Fibroblast of villous mesenchyme (primary cell): ENCODE measurements at places on chromosomes 12 and 14. TPM values are rescaled to one million over a fixed set of nuclear protein-coding genes. Genes with fewer than 3 reads are reported as not detected.

GRCh38 chr14:96139879-96140278 lies 64.8 kb upstream of the BDKRB2 start:
- no peak for DNase-seq

GRCh38 chr12:50234347-50234746 lies 49.0 kb downstream of the LIMA1 start:
- DNase-seq: no peak

- no peak for DNase-seq
These were observed 2.5 kb downstream of the RIMBP2 start for GRCh38 chr12:130713581-130713991.

GRCh38 chr14:62988967-62989366 lies 56.3 kb downstream of the KCNH5 start:
- no peak for DNase-seq

GRCh38 chr12:57552306-57552651 lies 2.4 kb downstream of the KIF5A start:
- DNase-seq: no peak

GRCh38 chr14:57493467-57494181 lies at the start of gene CCDC198:
Gene CCDC198, minus strand, starts transcription at chr14:57493857. Its CDS starts 142 bp downstream, at chr14:57493715.
- no peak for DNase-seq

GRCh38 chr14:68576031-68576430 lies 216.8 kb downstream of the ZFP36L1 start:
- no peak for DNase-seq

DNA sequence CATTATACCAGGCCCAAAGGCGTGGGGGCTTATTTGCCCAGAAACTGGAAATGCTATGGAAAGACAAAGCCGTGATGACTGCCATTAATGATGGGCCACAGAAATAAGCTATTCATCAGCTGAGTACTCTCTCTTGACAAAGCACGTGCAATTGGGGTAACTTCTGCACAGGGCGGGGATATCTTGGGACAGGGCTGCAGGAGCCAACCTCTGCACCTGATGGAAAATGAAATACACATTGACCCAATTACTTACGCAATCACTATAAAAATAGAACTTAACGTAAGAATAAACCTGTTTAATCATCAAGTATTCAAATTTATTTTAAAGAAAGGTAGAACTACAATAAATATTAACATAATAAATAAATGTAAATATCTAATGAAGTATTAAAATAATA lies 180.1 kb upstream of the NTF3 start:
- DNase-seq: no peak

DNA sequence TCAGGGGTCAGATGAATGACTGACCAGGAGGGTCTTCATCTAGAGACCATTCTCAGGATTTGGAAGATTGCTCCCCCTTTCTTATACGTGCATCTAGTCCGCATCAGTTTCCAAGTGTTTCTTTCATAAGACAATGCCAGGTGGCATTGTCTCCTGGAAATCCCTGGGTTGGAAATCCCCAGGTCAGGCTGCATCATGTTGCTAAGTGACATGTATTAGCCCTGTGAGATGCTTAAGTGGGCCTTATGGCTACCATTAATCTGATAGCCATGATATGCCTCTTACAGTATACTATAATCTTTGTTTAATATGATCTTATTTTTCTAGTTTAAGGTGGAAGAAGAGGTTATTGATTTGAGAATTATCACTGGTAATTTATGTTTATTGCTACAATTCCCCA lies 92.8 kb downstream of the DIO3 start:
- DNase-seq: no peak

DNA sequence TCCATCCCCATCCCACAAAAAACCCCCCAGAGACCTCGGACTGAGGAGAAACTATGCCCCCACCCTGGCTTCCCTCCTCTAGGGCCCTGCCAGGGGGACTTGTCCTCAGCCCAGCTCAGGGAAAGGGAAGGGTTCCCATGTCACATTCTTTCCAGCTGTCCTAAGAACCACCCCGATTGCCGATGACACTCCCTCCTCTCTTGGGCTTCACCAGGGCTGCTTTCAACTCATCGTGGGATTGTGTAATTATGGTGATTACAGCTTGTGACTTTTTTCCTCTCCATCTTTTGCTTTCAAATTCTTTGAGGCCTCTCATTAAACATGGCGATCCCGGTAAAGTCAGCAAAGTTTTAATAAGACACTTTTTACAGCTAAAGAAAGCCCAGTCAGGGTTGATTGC lies 344.0 kb downstream of the DPF3 start:
- no peak for DNase-seq

GRCh38 chr12:26978801-26979200 lies 35.4 kb downstream of the TM7SF3 start:
- DNase-seq: no peak

GRCh38 chr14:44564908-44565307 lies 57.8 kb upstream of the FSCB start:
- no peak for DNase-seq

GRCh38 chr12:62481843-62482540 lies 15.4 kb downstream of the MON2 start:
- DNase-seq: no peak

GRCh38 chr12:27573972-27574371 lies 50.0 kb downstream of the PPFIBP1 start:
- DNase-seq: peak; percentile 77

- DNase-seq: no peak
These were observed 9.0 kb downstream of the PAPOLA start for GRCh38 chr14:96511146-96511545.

GRCh38 chr12:45626965-45627364 lies 102.5 kb upstream of the ARID2 start:
- no peak for DNase-seq

DNA sequence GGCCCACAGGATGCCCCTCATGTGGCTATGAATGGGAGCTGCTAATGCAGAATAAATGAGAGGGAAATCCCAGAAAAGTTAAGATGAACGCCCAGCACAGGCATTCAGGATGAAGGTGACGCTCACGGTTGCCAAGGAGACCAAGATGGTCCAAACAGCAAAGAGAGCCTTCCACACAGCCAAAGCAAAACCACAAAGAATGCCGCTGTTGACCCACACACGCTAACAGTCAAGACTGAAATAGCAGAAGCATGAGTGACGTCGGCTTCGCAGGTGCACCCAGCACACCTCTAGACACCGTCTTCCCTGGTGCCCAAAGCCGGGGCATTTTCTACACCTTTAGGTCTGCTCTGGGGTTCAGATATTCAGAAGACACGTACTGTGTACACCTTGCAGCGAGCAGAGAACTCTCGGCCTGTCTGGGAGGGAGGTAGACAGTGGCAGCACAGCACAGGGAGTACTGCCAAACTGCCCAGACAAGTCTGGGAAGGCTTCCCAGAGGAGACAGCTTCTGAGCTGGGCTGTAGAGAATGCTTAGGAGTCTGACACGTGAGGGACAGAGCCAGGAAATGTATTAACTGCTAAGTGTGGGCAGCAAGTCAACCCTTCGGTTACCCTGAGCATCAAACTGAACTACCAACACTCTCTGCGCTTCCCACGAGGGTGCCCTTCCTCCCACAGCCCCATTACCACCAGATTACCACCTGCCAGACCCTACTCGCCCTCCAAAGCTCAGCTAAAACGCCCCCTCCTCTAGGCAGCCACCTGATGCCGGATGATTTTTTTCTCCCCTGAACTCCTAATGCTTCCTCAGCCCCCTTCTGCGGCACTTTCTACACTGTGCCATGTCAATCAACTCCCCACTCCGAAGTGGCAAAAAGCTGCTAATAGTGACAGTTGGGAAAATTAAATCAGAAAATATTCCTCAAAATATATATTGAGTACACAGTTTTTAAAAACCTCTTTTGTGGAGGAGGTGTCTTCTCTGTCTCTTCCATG lies 50.1 kb downstream of the CCDC88C start:
- DNase-seq: no peak

DNA sequence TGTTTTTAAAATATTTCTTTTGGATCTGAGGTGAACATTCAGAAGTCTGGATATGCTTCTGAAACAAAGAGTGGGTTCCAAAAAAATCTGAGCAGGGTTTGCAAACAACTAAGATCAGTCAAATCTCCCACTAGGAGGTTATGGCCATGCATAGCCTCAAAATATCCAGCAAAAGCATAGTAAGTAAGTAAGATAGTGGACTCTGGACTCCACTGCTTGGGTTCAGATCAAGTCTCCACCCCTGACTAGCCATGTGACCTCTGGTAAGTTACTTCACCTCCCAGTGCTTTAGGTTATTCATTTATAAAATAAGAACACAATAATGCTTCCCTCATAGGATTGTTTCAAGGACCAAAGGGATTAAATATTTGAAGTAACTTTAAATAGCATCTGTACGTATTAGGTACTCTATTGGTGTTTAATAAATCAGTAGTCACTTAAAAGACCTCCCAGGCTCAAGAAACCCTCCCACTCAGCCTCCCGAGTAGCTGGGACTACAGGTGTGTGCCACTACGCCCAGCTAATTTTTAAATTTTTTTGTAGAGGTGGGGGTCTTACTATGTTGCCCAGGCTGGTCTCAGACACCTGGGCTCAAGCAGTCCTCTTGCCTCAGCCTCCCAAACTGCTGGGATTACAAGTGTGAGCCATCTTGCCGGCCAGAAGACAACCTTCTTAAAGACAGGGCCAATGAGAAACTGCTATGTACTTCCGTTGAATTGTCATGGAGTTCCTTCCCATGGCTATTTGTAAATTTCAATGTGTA lies 95.7 kb upstream of the SOX5 start:
- no peak for DNase-seq

DNA sequence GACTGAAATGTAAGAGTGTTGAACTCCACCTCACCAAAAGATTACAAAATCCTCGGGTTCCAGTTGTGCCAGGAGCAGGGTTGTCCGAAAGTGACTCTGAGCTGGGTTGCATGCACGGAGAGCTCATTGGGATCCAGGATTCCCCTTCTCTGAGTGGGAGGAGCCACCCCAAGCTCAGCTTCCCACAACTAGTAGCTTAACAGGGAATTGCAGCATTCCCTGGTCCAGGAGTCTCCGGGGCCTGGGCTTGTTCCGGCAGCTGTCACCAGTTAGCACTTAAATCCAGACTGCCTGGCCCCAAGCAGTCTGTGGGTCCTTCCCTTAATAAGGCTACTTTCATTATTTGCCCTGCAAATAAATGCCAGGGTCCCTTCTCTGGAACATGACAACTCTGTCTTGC lies 50.1 kb downstream of the CD9 start:
- DNase-seq: peak; percentile 36

- DNase-seq: no peak
These were observed 134.0 kb downstream of the GCH1 start for GRCh38 chr14:54768501-54769129.

DNA sequence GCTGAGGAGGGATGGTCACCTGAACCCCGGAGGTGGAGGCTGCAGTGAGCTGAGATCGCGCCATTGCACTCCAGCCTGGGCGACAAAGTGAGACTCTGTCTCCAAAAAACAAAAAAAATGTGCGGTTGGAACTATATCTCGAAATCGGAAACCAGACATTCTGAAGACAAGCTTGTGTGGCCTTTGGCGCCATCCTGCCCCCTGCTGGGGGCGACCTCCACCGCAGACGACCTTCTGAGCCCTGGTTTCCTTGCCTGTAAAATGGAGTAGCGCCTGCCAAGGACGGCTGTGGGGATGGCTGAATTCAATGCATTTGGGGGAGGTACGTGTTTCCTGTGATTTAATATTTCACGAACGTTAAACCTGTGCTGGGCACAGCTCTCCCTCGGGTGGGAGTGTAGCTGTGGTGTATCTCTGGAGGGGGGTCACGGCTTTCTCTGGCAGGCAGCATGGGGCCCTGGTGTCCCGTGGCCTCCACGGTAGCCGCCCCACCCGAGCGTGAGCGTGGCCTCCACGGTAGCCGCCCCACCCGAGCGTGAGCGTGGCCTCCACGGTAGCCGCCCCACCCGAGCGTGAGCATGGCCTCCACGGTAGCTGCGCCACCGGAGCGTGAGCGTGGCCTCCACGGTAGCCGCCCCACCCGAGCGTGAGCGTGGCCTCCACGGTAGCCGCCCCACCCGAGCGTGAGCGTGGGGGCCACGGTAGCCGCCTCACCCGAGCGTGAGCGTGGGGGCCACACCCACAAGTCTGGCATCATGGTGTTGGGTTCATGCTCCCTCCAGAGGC lies 55.3 kb downstream of the LRCOL1 start:
- no peak for DNase-seq

DNA sequence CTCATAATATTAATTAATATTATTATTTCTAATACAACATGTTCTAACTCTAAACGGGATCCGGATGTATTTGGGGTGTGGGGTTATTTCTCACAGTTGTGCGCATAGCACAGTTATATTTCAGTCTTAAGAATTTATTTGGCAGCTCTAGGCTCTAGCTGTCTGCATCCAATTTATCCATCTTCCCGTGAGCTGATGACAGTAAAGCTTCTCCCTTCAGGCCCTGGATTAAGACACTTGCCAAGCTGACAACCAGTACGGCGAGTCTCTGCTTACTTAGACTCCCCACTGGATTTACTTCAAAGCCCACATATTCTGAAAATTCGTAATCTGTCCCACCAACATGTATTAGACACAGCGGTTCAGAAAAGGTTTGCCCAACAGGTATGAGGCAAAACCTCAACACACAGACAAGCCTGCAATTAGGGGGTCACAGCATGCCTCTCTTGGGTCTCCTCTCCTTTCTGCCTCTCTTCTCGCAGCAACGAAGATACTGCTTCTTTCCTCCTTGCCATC lies 232.9 kb upstream of the TMTC1 start:
- no peak for DNase-seq

- no peak for DNase-seq
These were observed 200.3 kb upstream of the NAV3 start for GRCh38 chr12:77630344-77630743.

DNA sequence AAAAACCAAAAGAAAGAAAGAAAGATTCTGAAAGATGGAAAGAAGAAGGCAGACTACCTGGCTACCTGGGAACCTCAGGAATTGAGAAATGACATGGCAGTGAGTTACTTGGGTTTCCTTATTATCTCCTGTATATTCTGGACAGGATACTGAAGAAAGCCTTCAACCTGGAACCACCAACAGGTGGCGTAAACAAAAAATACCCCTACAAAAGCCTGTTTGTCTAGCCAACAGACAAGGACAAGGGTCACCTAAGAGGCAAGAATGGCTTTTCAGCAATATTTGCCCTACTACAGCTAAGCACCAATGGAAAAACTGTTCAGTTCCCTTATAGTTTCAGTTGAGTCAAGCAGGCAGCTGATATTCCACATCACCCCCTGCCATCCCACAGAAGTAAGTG lies 274.9 kb downstream of the GPHN start:
- DNase-seq: no peak

DNA sequence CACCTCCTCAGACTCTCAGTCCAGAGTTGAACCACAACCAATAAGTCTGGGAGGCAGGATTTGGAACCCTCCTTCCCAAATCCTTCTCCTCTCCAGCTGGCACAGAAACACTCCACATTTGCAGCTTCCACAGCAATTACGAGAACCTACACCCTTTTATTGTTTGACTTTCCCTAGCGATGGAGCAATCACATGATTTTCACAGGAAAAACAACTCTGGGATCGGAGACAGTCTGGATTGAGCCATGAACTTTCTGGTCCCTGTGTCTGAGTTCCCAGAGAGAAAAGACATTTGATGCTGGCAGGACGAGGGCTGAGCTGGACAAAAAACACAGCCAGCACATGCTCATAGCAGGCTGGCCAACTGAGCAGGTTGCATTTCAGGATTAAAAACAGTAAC lies 49.0 kb upstream of the STON2 start:
- DNase-seq: no peak

The WIF1 gene
- not detected in 2 replicates for total RNA-seq

The P2RX7 gene
- total RNA-seq: 0.43 and 0.64 TPM in 2 replicates

The TUNAR gene
- not detected in 2 replicates for total RNA-seq

The ALX1 gene
- total RNA-seq: 0.64 and 1.3 TPM in 2 replicates

The ELK3 gene
- total RNA-seq: 23.2 and 24.6 TPM in 2 replicates

The PROX2 gene
- total RNA-seq: under 0.01 TPM in 1 of 2 replicates, not detected in the other

The GALC gene
- 18.0 and 19.9 TPM in 2 replicates for total RNA-seq

The INSM2 gene
- total RNA-seq: not detected in 2 replicates

The CLEC2A gene
- total RNA-seq: not detected in 2 replicates

The NTS gene
- under 0.01 TPM in 2 replicates for total RNA-seq

The TAOK3 gene
- total RNA-seq: 31.2 and 34.5 TPM in 2 replicates

The GRIP1 gene
- total RNA-seq: 0.32 and 1.7 TPM in 2 replicates
